ENCODE measurements at places on chromosomes 5 and 9.

- DNase-seq: no peak
Observed at GRCh38 chr9:123108976-123109375, 75.5 kb downstream of the GPR21 start.

- DNase-seq: no peak
Observed at GRCh38 chr5:17360879-17361278, 137.2 kb upstream of the TAF11L2 start.

DNA sequence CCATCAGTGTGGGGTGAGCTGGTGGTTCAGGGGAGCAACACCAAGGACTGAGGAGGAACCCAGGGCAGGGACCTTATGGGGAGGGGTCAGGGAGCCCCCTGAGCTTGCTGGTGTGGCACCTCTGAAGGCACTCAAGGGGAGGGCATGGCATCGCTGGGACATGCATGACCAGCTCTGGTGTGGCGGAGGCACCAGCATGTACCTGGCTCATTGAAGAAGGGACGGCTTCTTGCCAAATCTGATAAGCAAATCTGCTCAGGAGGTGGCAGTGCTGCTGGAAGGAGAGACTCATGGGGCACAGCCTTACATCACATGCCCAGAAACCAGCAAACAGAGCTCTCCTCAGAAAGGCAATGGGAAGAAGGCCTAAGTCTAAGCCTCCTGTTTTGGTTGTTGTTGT, 421.8 kb downstream of the SEMA5A start:
- no peak for DNase-seq

- DNase-seq: no peak
Observed at GRCh38 chr9:112020680-112021596, 124.3 kb downstream of the UGCG start.

GRCh38 chr5:181281077-181281983, 20.4 kb upstream of the TRIM52 start:
- DNase-seq: no peak

GRCh38 chr5:59798862-59799667, 94.5 kb downstream of the PDE4D start:
- DNase-seq: no peak

GRCh38 chr9:104982543-104982942, 54.6 kb upstream of the ABCA1 start:
- DNase-seq: no peak

DNA sequence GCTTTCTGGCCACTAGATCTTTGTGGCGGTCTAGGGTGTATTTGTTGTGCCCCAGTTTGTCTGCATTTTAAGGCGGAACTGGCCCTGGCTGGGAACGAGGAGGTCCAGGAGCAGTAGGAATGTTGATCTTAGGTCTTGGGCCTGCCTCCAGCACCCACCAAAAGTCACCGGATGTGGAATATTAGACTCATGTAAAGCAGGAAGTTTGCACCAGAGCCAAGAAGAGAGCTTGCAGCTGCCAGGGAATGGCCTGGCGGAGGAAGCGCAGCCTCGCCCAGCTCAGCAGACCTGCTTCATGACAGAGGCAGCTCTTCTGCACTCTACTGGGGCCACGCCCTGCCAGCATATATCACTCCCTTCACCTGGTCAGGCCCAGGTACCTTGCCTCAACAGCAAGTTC, 3.3 kb downstream of the GPX3 start:
- no peak for DNase-seq

DNA sequence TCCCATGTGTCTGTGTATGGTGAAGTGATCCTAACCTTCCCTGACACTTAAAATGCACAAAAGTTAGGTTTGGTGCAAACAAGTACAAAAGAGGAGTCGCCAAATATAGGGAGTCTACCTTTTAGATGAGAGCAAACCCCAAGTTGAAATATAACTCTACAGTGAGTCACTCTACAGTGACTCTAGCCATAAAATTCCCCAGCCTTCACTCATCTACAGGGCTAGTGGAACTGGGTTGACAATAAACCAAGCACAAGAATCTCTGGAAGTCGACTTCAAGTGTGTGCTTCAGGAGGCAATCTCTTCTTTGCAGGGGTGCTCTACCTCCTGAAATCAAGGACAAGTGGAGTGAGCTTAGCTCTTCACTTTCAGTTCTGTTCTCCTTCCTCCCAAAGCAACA, 3.3 kb downstream of the SHISAL2B start:
- DNase-seq: no peak

GRCh38 chr5:91200692-91201091, 182.4 kb downstream of the ARRDC3 start:
- no peak for DNase-seq

GRCh38 chr5:29016067-29016466, 1977.7 kb upstream of the CDH9 start:
- no peak for DNase-seq

GRCh38 chr5:9951865-9952516, 297.7 kb downstream of the ATPSCKMT start:
- DNase-seq: no peak

GRCh38 chr9:69497816-69498215, 172.8 kb downstream of the ENTREP1 start:
- no peak for DNase-seq

GRCh38 chr5:102691434-102691833, 63.7 kb upstream of the PAM start:
- no peak for DNase-seq

- no peak for DNase-seq
Observed at GRCh38 chr5:1204693-1205242, 3.4 kb downstream of the SLC6A19 start.
